AG04450 (cell line): ENCODE measurements at places on chromosomes 5 and 9.

GRCh38 chr5:32802764-32803163, 91.6 kb downstream of the NPR3 start:
- DNase-seq = no peak

DNA sequence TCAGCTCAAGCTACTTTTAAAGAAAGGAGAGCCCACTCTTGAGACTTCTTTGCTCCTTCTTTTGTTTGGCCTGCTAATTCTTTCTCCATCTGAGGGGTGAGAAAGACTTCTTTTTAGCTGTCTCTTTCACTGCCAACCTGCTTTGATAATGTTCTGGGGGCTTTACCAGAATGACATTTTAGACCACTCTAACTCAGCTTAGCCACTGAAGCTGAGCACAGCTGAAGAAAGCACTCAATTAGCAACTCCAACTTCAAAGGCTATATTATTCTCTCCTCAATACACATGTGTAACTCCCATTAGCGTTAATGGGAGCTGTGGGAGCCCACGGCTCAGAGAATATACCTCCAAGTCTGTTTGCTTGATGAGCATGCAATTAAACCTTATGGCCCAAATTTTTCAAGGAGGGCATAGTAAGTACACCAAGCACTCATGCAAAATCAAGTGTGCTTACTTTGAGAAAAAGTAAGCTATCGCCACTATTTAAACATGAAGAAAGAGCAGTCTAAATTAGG, 815.4 kb upstream of the DMAC1 start:
- no peak for DNase-seq

- no peak for DNase-seq
Observed at GRCh38 chr9:21812946-21813568, 10.6 kb downstream of the MTAP start.

DNA sequence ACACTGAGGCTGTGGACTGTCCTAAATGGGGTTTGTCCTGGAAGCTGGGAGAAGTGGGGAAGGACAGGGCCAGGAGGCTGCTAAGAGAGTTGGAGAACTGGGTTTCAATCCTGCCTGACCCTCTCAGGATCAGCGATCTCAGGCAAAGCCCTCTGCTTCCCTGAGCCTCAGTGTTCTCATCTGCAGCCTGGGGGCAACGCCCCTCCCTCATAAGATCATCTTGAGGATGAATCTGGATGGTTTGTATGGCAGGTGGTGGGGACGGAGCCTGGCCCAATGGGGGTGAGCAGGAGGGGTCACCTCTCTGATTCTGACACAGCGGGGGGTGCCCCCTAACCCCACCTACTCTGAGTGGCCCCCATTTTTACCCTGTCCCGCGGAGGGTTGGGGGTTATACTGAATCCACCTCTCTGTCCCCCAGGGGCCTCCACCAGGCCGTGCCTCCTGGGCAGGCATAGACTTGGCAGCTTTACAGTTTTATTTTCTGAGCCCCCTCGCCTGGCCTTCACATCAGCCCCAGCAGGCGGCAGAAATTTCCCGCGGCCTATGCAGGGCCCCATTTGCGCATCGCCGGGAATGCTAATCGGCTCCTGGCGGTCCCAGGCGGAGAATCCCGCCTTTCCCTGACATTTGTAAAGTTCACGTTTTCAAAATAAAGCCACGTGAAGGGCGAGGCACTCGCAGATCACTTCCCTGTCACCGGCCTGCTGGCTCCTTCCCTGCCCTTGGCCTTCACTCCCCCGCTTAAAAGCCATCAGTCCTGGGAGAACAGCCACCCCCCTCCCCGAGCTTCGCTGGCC, 17.8 kb upstream of the LAMC3 start:
- DNase-seq = no peak

GRCh38 chr5:52799358-52799982, 11.8 kb downstream of the ITGA1 start:
- DNase-seq = peak; percentile 67
